ENCODE measurements at places on chromosomes 4 and X.

GRCh38 chr4:108560616-108561015 is 59.8 kb upstream of the RPL34 start:
- no peak for DNase-seq

GRCh38 chrX:19953145-19953544 is 37.7 kb downstream of the BCLAF3 start:
- no peak for DNase-seq

DNA sequence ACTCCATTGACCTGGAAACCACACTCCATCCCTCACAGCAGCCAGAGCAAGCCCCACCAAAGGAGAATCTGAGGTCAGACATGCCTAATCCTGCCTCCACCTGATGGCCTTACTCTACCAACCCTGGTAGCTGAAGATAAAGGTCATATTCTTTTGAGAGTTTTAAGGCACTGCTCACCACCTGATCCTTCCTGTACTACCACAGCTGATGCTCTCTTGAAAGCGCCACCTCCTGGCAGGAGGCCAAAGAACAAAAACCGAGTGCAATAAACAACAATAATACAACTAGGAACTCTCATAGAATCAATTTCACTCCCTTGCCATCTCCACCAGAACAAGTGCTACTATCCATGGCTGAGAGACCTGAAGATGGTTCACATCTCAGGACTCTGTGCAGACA is 301.6 kb downstream of the NAF1 start:
- DNase-seq = no peak

DNA sequence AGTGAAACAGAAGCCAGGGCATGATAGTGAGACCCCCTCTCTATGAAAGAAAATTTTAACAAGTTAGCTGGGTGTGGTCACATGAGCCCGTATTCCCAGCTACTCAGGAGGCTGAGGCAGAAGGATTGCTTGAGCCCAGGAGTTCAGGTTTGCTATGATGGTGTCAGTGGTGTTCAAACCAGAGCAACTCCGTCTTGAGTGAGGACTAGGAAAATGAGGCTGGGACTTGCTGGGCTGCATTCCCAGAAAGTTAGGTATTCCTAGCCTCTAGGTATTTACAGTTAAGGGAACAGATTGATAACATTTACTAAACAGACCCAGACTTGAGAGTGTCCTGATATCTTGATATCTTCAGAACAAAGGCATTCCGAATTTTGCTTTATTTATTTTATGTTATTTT is 37.0 kb upstream of the NOCT start:
- DNase-seq = no peak
